ENCODE measurements at places on chromosomes 2 and 18.

- DNase-seq, result no peak
Observed at GRCh38 chr2:102438578-102438977, 15.6 kb downstream of the IL18RAP start.

DNA sequence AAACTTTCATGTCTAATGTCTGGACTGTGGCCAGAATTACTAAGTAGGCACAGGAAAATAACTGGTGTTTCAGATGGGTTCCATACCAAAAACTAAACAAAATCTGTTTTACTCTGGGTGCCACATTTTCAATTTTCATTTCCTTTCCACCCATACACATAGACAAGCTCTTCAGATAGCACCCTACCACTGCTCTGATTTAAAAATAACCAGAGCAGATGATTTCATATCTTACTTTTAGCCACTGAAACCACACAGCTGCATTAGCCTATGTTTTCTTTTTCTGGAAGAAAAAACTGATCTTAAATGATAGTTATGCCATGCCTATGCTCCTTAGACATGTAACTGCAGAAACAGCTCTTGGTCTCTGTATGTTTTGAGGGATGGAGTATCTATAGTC lies 647.6 kb downstream of the CPS1 start:
- DNase-seq, result no peak

DNA sequence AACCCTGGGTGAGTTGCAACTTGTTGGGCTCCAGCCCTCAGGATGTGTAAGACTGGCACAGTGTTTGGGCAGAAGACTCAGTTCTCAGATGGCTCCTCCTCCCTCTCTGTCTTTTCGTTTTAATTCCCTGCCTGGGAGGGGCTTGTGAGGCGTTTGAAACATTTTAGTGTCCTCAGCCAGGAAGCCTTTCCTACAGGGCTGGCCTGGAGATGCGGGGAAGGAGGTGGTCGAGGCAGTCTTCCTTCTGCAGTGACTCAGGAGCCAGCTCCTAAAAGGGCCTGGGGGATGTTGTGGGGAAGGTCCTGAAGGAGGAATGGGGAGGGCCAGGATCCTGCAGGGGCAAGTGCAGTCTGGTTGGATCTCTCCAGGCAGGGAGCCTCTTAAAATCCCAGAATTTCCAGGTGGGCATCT lies 22.1 kb upstream of the IGFBP5 start:
- DNase-seq, result no peak

GRCh38 chr2:191015239-191015638 lies 1.3 kb upstream of the STAT1 start:
- no peak for DNase-seq

GRCh38 chr2:239337877-239338484 lies 62.8 kb downstream of the HDAC4 start:
- no peak for DNase-seq

DNA sequence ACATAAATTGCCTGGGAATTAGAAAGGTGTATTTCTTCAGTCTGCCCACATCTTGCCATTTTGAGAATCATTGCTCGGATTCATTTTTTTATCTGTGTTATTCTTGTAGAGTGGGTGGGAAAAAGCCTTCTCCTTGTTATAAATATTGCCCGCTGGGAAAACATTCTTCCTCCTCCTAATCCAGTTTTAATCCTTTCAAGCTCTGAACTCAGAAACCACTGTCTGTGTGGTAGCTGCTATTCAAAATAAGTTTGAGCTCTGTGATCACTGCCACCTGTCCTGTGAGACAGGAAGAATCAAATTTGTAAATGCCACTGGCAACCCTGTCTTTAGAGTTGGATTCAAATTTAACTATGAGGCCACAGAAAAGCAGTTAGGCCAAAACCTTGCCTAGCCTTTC lies 1875.2 kb upstream of the PIK3C3 start:
- no peak for DNase-seq
